Vagina (tissue), 2 donors: ENCODE measurements at places on chromosomes 1 and 21.

DNA sequence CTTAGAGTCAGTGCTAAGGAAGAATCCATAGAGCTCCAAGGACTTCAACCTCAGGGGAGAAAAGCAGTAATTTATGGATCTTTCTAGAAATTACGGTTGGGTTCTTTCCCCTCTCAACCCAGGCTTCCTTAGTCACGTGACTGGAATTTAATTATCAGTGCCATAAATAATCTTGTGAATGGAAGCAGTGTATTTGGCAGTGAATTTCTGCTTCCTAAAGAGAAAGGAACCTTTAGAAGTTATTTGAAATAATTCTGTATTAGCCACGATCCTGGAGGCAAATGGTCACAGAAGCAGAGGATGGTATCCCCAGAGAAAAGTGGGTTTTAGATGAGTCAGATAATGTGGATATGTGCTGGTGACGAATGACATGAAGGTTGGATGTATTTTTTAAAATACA, 89.6 kb downstream of the NFIA start:
- no peak for DNase-seq

DNA sequence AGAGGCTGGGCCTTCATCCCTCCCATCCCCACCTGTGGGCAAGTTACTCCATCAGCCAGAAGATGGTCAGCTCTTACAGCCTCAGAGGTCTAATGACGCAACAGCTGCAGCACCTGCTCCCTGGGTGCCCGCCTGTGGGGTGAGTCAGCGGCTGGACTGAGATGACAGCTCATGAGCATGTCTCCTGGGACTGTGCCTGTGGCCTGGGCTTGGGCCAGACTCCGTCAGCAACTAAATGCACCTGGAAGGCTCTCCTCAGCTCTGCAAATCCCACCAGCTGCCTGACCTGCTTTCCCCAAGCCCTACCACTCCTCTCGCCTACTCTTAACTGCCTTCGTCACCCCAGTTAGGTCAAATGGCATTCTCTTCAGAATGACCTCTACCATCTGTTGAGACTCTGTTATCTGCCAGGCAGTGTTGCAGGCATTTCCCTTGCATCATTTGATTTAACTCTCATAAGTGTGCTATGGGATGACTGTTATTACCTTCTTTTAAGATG, 47.7 kb downstream of the ETS2 start:
- DNase-seq = no peak

- no peak for DNase-seq
Measured at GRCh38 chr1:203888807-203889251, 27.4 kb downstream of the SNRPE start.

- DNase-seq = no peak
Measured at GRCh38 chr1:182174513-182174855, 113.0 kb upstream of the ZNF648 start.

DNA sequence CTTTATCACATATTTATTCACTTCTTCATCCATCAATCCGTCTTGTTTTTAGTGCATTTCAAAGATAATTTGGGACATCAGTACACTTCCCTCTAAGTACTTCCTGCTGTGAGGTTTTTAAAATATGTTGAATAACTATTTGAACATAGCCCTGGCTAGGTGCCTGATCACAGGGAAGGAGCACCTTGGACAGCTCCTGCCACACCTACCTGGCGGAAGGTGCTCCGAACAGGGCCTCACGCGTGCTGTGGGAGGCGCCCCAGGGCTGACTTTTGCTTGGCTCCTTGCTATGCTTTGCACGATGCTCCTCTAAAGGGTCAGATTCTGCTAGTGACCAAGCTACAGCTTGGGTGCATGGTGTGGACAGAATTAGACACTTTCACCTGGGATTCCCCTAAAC, 4.9 kb upstream of the ATXN7L2 start:
- DNase-seq = no peak

DNA sequence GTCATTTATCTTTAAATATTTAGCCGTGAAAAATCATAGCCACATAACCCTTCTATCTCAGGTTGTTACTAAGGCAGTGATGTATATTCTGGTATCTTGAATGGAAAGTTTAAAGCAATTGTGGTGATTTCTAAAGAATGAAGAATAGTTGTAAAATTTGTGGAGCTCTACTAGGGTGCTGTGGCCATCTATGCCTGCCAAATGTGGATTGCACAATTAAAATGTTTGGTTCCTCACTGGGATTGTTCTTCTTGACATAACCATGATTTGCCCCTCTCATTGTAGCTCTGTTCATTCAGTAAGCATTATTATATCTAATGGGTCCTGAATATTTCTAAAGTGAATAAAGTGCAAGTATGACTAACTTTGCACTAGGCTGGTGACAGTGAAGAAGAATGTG, 50.1 kb downstream of the AK4 start:
- no peak for DNase-seq

- no peak for DNase-seq
Measured at GRCh38 chr1:67721112-67721511, 36.1 kb downstream of the GADD45A start.

GRCh38 chr1:5986018-5986417, 6.2 kb downstream of the NPHP4 start:
- DNase-seq = no peak

DNA sequence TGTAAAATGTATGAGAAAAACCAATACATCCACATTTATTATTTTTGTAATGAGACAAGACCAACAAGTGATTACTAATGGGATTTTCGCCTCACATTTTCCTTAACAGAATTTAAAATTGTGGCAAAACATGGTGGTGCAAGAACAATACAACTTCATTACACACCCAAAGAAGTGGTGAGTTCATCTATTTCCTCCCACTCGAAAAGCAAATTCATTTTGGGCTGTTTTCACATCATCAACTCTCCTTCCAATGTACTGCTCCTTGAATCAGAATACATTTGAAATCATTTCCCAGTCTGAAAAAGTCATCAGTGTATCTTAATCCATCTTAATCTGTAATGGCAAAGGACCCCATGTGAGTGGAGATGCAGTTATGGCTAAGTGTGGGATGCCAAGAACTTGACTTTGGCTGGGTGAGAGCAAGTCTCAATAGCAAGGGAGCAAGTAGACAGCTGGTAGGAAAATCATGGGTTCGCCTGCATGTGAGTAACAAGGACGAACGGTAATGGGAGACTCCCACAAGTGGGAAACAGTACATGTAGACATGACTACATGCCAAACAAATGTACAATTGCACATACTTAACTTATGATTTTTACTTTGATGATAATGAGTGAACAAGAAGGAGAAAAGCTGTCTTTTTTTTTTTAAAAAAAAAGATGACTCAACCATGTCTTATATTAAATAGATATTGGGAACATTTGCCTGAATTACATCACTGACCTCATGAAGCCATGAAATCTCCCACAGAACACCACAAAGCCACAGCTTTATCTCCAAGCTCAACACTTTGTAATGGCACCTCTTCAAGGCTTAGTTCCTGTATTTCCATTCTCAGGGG, 46.0 kb downstream of the RUNX1 start:
- DNase-seq = no peak

DNA sequence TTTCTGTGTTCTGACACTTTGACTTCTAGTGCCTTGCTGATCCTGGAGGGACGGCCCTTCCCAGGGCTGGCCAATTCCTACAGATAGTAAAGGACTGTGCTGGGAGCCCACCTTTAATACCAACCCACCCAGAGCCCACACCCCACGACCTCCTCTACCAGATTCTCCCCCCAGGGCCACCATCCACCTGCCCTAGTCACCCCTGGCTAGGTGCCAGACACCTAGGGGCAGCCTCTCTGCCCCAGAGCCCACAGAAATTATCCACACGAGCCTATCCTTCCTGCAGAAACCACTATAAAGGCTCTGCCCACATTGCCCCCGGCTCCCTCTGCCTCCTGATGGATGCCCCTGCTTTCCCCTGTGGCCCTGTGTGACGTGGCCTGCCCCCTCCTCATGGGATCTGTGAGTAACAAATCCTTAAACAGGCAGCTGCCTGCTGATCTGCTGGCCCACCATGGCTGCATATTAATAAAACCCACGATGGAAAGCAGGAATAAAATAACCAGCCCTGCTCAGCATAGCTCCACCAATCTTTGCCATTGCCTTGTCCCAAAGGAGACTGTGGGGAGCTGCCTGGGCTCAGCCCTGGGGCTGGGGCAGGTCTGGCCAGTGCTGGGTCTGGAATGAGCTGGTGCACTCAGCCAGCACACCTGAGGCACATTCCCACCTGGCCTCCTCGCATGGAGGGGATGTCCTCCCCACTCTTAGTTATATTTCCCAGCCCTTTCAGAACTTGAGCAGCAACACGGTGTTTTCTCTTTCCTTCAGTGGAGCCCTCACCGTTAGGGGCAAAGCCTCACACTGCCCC, 488.5 kb downstream of the NPHP4 start:
- DNase-seq = no peak

- DNase-seq = no peak
Measured at GRCh38 chr21:34534522-34534921, 22.5 kb upstream of the KCNE1 start.

- no peak for DNase-seq
Measured at GRCh38 chr1:167795810-167796740, 74.3 kb downstream of the MPZL1 start.

DNA sequence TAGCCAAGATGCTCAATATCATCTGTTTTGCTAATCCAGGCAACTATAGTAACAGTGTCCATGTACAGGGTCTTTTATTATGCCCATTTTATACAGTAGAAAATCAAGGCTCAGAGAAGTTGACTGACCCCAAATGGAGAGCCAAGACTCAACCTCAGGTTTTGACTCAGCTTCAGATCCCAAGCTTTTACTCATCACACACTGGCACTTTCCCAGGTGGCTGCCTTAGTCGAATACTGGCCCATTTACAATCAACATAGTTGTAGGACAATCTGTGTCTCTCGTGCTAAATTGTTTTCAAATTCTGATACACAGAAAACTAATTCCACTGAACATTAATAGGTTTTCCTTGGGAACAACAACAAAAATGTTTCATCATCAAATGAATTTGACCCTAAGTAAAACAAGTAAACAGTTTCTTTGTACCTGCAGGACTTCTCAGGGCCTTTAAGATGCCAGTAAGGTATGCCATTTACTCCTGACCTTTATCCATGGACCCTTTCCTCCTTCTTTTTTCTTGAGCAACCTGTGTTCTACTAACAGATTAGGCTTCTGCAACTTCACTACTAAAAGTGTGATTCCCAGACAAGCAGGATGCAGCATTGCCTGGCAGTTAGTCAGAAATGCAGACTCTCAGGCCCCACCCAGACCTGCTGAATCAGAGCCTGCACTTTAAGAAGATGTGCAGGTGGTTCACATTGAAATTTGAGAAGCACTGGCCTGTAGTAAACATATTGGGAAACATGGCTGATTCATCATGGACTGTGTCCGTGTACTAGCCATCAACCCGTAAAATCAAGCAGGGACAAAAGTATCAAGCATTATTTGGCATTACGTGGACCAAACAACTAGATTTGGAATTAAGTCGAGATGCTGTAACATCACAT, 128.8 kb downstream of the RRAGC start:
- no peak for DNase-seq

DNA sequence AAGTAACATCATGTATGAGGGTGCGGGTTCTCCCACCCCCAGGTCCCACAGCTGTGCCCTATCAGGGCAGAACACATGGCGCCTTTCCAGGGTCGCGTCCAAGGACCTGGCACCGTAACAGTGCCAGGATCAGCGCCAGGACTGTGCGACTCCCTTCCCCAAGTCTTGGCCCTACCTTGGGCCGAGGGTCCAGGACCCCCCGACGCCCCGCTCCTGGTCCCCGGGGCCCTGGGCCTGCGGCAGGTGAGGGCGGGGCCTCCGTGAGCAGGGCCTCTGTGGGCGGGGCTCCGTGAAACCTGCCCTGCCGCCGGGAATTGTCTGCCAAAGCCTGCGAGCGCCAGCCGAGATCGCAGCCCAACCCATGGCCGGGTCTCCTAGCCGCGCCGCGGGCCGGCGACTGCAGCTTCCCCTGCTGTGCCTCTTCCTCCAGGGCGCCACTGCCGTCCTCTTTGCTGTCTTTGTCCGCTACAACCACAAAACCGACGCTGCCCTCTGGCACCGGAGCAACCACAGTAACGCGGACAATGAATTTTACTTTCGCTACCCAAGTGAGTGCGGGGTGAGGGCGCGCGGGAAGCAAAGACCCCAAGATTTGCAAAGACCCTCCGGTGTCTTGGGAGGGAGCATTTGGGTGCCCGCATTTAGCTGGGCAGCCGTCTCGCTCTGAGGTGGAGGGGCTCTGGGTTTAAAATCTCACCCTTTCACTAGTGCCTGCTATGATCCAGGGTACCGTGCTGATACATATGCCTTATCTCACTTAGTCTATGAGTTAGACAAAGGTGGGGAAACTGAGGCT, at the start of gene RHBG:
RHBG (plus strand) TSS at position 323 of the 796 bp plus-strand sequence; CDS start at position 362, 39 bp downstream.
- DNase-seq = no peak

DNA sequence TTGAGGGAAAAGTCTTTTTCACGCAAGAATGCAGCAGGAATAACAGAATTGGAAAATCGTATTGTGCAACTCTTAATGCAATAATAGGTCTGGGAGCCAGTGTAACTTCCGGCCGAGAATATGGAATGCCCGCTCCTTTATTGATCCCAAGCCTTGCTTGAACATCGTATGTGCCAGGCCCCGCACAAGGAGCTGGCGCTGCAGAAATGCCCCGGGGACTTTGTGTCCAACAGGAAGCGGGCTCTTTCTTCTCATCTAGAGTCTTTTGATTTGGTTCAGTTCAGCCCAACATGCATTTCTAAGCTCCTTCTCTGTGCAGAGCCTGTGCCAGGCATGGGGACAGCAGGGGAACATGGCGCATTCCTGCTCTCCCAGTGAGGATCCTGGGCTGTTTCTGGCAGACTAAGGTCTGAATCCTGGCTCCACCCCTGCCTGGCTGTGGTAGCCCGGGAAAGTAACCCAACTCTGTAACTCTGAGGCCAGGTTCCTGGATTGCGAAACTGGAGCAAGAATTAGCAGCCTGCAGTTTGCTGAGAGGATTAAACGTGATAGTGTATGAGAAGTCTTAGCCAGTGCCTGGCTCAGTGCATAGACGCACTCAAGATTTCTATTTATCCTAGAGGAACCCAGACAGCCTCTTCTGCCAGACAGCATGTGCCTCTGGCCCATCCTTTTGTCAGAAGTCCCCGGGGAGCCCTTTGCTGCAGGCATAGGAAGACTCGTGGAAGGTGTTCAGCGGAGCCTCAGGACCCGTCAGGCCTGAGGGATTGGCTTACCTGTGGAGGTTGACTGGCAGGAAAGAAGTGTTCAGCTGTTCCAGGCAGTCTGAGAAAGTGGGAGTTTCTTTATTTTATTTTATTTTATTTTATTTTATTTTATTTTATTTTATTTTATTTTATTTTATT, 987 bp upstream of the CDCP2 start:
- DNase-seq = no peak

DNA sequence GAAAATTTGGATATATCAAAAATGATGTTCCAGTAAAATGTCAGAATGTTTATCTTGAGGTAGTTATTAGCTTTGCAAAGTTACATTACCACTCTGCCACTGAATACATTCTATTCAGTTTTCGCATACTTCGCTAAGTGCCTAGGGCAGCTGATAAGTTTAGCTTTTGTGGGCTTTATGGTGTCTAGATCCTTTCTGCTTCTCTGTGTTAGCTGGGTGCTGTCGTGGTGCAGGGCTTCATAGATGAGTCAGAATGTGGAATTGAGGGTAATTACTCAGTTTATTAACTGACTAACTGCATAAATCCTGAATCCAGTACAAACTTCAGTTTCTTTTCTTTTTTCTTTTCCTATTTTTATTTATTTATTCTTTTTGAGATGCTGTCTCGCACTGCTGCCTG, 21.5 kb downstream of the NCAM2 start:
- no peak for DNase-seq
